Glutamatergic neuron (in vitro differentiated cells): ENCODE measurements at places on chromosomes 1 and 21. TPM values are rescaled to one million over a fixed set of nuclear protein-coding genes. Genes with fewer than 3 reads are reported as not detected.

DNA sequence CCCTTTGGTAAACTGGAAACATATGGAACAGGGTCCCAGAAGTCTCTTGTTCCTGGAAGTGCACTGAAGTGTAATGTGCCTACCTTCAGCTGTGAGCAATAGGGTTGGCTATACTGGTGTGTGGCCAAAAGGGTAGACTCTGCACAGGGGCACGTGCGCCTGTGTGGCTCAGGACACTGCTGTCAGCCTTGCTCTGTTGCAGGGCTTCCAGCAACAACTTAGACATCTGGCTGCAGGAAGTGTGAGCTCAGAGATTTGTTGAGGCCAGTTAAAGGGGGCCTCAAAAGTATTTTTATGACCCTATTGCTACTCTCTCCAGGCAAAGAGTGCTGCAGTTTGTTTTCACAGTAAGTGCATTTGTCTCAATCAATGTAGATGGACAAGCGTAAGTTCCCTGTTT lies 7.5 kb downstream of the CTPS1 start:
- DNase-seq, result no peak

DNA sequence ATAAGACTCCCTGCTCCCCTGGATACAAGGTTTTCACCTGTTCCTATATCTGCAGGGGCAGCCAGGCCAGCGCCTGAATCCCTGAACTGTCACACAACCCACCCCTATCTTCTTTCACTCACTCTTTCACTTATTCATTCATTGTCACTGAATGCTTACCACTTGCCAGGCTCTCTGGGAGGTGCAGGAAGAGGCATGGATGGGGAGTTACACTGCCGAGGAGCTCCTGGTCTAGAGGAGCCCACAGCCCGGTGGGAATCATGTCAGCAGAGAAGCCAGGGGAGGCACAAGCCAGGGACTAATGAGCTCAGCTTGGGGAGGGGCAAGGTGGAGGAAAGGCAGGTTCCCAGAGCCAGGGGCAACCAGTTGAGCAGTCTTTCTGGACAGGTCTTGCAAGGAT lies 155.8 kb downstream of the TRABD2B start:
- DNase-seq, result no peak

DNA sequence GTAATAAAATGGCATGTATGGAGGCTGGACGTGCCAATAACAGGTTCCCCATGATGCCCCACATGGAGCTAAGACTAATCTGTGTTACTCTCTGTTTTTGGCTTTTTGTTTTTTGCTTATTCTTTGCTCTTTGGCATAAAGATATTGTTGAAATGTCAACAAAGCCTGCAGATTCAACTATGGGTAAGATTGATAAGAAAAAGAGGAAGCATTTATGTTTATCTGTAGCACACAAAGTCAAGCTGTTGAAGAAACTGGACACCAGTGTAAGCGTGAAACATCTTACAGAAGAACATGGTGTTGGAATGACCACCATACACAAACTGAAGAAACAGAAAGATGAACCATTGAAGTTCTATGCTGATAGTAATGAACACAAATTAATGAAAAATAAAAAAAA lies 402.7 kb downstream of the LTN1 start:
- DNase-seq, result no peak

- DNase-seq, result no peak
Measured at GRCh38 chr1:235513495-235514366, 9.5 kb upstream of the B3GALNT2 start.

The A3GALT2 gene
- 0.71 TPM for total RNA-seq

The ASCL5 gene
- not detected for total RNA-seq

- DNase-seq, result no peak
Measured at GRCh38 chr21:18602711-18603110, 199.1 kb upstream of the TMPRSS15 start.

The MMEL1 gene
- 4.0 TPM for total RNA-seq

DNA sequence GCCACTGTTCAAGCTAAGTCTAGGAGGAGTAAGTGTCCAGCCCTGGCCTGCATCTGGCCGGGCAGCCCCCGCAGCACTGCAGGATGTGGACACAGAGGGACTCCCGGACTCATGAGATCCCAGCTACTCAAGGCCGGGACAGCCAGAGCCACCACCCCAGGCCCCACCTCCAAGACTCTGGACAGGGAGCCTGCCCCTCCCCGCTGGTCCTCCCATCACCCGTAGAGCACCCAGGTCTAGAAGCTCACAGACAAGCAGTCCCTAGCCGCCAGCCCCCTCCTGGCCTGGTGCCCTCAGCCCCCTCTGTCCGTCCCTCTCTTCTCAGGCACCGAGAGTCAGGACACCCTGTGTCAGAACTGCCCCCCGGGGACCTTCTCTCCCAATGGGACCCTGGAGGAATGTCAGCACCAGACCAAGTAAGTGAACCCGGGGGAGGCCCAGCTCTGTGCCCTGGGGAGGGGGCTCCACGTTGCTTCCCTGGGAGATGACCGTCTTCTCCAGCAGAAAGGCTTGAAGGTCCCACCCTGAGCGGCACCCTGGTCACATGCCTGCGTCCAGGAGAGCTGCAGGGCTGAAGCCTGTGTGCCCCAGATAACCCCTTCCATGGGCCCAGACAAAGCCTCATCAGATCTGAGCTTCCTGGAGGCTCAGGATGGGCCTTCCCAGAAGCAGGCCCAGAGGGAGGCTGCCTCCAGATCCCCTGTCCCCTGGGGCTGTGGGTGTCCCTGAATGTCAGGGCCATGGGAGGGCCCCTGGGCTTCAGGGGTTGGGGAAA lies 4.3 kb downstream of the TNFRSF14 start:
- DNase-seq, result no peak

GRCh38 chr1:181033799-181034451 lies at the start of gene MR1:
Gene MR1 (plus strand): TSS chr1:181033983. CDS start chr1:181034008, 25 bp downstream.
- DNase-seq, result no peak

The BTF3L4 gene
- total RNA-seq, result 90.5 TPM

DNA sequence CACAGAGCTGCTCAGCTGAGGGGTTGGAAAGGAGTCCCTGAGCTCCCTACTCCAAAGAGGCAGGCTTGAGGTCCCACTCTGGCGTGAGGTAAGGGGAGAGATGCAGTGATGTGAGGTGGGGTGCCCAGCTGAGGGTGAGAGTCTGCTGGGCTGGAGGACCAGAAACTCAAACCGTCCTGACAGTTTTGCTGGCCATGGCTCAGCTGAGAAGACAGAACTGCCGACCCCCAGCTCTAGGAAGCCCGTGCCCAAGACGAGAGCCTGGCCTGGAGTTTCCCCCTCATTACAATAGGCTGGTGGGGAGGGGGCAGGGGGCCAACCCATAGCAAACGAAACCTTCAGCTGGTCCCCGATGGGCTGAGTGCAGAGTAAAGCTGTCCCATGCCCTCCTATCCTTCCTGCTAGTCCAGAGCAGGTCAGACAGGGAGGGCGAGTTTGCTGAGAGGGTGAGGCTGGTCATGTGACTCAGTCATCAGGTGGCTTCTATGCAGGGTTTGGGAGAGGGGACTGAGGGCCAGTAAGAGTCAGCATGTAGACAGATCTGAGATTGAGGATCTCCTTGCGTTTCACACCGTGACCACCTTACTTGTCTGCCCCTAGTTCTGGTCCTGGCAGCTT lies 129.3 kb downstream of the PRDM2 start:
- no peak for DNase-seq

- no peak for DNase-seq
Measured at GRCh38 chr1:187878883-187879282, 1050.1 kb downstream of the PLA2G4A start.

GRCh38 chr1:66055092-66055491 lies 262.4 kb downstream of the PDE4B start:
- DNase-seq, result no peak

The GSTM2 gene
- 33.6 TPM for total RNA-seq

The FCGR3B gene
- not detected for total RNA-seq

- DNase-seq, result no peak
Measured at GRCh38 chr1:154755858-154756730, 114.0 kb downstream of the KCNN3 start.

The AMY2B gene
- 9.9 TPM for total RNA-seq

The IGSF3 gene
- total RNA-seq, result 110 TPM

The HP1BP3 gene
- 192 TPM for total RNA-seq

The SV2A gene
- total RNA-seq, result 34.9 TPM

The CFAP107 gene
- not detected for total RNA-seq

The ADAMTS1 gene
- total RNA-seq, result 1.1 TPM

GRCh38 chr21:43921571-43921978 lies 56.6 kb downstream of the AGPAT3 start:
- DNase-seq, result no peak

DNA sequence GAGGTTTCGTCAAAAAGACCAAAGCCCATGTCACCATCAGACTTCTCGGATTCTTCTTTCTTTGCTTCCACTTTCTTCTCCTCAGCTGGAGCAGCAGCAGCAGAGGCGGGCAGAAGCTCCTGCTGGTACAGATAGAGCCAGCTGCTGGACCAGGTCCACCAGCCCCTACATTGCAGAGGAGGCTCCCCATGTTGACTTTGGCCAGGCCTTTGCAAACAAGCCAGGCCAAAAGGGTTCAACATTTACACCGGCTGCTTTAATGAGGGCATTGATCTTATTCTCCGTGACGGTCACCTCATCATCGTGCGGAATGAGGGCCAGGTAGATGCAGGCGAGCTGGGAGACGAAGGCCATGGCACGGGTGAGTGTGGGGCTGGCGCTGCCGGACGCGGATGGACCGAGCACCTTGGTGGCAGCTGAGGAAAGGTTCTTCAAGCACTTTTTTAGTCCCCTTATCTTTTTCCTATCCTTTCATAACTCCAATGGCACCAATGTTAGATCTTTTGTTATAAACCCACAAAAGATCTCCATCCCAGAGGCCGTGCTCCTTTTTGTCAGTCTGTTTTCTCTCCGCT lies 358.5 kb downstream of the RGS7 start:
- DNase-seq, result no peak

The AADACL3 gene
- not detected for total RNA-seq

DNA sequence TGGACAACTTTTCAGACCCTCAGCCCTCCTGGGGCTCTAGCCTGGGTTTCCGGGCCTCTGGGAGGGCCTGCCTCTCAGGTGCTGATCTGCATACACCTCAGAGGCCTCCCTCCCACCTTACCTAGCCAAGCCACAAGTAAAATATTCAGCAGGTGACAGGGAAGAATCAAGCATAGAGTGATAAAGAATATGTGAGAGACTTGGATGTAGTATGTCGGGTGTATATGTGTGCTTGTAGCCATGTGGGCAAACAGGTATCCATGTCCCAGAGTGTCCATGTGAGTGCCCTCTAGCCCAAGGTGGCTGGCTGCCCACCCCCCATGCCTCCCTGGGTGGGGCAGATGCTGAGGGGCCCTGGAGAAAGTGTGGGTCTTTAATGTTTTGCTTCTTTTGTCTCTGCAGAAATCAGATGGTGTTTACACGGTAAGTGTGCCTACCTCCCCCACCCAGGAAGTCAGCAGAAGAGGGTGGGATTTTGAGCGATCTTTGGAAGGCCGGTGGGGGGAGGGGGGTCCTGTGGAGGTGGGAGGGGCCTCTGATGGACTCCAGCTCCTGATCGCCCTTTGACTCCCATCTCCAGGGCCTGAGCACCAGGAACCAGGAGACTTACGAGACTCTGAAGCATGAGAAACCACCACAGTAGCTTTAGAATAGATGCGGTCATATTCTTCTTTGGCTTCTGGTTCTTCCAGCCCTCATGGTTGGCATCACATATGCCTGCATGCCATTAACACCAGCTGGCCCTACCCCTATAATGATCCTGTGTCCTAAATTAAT lies 3.4 kb downstream of the FCER1G start:
- DNase-seq, result no peak

The IFNLR1 gene
- total RNA-seq, result 0.47 TPM

DNA sequence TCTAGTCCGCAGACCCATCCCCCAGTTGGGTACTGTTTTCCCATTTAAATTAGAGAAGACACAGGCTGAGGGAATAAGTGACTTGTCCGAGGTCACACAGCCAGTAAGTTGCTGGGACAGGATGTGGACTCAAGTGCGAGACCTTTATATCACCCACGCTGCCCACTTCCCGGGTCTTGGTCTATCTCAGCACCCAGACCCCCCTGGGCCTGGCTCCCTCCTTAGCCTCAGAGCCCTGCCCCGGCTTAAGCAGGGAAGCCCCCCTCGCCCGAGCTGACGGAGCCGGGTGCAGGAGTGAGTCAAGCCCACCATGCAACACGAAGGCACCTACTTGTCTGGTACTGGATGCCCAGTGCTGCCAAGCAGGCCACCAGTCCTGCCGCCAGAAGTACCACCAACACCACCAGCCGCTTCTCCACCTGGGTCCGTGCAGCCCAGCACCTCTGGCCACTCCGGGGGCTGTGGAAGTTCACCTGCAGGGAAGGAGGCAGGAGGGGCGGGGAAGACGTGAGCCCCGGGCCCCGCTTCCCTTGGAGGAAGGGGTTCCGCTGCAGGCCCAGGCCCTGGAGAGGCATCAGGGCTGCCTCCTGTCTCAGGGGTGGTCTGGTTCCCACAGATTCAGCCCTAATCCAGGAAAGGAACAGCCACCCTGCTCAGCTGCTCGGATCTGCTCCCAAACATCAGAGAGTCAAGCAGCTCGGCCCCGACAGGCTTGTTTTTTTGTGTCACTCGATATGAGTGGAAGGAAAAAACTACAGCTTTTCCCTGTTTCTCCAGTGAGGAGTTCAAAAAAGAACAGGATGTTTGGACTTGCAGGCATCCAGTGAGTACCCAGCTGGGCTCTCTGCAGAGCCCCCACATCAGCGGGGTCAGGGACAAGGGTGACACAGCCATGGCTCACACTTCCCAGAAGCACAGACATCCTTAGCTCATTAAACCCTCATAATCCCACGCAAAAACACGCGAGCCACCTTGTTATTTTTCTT lies 11.1 kb downstream of the ECE1 start:
- DNase-seq, result no peak

DNA sequence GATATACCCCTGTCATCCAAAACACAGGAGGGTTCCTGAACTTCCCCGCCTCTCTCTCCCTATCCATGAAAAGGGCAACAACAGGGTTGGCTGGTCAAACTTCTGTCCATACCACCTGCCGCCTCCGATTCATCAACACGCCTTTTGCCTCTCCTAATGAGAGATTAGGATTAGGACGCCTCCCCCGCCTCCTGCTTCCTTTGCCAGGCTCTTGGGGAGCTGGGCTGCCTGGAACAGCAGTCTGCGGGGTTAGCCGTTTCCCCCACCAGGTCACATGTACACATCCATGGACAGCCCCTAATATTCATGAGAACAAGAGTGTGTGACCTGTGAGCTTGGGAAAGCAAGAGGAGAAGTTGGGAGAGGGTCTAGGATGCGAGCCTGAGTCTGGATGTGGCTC lies 2.3 kb upstream of the OPTC start:
- no peak for DNase-seq

The SPATC1L gene
- total RNA-seq, result 58.7 TPM

DNA sequence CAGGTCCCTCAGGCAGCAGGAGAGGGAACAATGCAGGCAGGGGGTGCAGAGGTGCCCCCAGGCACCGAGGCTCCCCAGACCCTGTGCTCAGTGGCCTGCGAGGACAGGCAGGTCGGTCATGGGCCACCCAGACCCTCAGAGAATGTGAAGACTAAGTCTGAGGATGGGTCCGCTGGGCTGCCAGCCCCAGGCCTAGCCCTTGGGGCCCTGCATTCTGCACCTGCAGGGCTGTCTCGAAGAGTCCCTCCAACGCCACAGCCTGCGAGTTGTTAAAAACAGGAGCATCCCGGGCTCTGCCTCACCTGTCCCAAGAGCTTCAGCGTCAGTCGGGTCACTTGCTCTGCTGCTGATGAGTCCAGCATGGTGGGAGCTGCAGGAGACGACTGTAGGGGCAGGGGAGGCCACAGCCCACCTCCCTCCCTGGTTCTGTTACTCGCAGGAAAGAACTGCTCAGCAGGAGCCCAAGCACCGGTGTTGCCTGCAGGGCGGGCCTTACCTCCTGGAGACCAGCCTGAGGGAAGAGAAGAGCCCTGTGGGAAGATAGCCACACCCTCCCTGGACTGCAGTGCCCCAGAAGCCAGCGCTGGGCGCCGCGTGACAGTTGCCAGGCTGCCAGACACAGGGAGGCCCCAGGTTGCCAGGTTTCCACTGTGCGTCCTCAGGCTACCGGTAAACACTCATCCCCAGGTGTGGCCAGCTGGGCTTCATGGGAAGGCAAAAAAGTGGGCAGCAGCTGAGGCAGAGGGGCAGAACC lies 5.8 kb downstream of the C21orf58 start:
- no peak for DNase-seq
